ENCODE measurements at places on chromosomes 13 and 19.

DNA sequence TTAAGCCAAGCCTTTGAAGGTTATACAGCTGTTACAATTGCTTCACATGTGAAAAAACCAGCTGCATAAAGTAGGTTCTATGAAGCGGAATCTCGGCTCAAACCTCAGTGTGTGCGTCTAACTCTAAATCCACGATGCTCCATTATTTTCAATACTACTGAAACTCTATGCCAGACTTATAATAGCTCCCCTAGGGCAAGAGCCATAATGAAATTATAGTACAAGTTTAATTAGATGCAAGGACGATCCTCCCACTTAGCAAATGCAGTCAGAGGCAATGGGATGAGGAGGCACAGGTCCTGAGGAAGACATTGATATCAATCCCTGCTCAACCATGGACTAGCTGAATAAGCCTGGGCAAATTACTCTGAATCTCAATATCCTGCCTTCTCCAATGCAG, 31.1 kb downstream of the SLC7A1 start:
- DNase-seq: no peak

DNA sequence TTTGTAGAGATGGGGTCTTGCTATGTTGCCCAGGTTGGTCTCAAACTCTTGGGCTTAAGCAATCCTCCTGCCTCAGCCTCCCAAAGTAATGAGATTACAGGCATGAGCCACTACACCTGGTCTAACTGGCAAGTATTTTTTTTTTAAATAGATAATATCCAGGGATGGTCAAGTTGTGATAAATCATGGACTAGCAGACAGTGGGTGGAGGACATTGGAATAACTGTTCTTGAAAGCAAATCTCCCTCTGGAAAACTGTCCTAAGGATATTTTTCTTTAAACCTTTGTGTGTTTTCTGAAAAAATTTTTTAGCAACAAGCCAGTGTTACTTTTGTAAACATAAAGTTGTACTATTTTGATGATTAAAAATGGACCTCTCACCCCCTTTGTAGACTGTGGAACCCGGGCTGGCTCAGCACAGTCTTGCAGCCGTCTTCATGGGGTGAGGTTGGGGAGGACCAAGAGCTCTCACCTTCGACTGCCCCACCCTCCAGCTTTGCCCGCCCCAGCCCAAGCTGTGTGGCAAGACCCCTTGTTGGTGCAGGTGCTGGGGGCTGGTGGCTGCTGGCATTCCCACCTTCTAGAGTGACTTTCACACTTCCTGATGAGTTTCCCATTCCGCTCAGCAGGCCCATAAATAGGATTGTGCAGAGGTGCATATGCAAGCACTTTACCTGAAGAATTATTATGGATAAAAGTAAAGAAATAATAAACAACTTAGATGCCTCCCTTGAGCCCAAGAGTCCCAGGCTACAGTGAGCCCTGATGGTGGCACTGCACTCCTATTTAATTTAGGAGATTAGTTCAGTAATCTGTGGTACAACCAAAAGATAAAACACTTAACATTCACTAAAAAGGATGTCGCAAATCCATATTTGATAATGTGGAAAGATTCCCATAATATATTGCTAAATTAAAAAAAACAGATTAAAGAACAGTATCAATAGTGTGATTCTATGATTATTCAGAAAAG, 107.3 kb downstream of the GADD45B start:
- DNase-seq: no peak

DNA sequence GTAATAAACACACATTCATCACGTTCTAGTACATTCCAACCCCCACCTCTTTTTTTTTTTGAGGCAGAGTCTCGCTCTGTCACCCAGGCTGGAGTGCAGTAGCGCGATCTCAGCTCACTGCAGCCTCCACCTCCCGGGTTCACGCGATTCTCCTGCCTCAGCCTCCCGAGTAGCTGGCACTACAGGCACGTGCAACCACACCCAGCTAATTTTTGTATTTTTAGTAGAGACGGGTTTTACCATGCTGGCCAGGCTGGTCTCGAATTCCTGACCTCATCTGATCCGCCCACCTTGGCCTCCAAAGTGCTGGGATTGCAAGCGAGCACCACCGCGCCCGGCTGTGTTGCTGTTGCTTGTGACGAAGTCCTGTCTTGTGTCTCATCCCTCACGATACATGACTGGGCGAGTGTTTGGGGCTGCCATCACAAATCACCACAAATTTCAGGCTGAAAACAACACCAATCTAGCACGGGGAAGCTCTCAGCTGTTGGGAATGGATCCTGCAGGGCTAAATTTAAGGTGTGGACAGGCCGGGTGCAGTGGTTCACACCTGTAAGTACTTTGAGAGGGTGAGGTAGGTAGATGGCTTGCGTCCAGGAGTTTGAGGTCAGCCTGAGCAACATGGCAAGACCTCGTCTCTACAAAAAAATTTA, 15.7 kb downstream of the MOB3A start:
- no peak for DNase-seq

- no peak for DNase-seq
Observed at GRCh38 chr13:25062479-25062878, 33.5 kb upstream of the PABPC3 start.

GRCh38 chr19:55247621-55248099, 11.2 kb downstream of the PPP6R1 start:
- no peak for DNase-seq

All from stimulated activated CD8-positive, alpha-beta memory T cell treated with anti-CD3 and anti-CD28 coated beads, Interleukin-7, amount 100 ng/mL, for 4 hours (primary cell).